ENCODE measurements at places on chromosomes 12 and 14.

DNA sequence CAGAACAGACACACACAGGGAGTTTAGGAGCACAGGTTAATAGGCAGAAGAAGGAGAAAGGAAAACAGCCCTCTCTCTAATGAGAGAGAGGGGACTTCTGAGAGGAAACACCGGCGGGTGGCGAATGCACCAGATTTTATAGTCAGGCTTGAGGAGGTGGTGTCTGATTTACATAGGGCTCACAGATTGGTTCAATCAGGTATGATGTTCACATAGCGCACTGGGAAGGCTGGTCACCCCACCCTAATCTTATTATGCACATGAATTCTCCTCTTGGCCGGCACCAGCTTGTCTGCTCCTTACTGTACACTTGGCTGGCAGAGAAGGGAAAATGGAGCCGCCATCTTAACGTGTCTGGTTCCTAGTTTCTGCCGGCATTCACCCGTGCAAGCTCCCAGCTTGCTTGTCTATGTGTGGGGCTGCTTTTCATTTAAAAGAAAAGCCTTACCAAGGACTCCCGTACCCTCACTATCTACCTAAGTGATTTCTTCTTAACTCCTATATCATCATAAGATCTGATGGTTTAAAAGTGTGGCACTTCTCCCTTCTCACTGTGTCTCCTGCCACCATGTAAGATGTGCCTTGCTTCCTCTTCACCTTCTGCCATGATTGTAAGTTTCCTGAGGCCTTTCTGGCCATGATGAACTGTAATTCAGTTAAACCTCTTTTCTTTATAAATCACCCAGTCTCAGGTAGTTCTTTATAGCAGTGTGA lies 15.1 kb downstream of the BCAT1 start:
- no peak for DNase-seq

- DNase-seq = no peak
These were observed 20.3 kb upstream of the DHRS4 start for GRCh38 chr14:23933108-23933741.

GRCh38 chr12:31216479-31216878 lies 109.5 kb downstream of the SINHCAF start:
- DNase-seq = no peak

DNA sequence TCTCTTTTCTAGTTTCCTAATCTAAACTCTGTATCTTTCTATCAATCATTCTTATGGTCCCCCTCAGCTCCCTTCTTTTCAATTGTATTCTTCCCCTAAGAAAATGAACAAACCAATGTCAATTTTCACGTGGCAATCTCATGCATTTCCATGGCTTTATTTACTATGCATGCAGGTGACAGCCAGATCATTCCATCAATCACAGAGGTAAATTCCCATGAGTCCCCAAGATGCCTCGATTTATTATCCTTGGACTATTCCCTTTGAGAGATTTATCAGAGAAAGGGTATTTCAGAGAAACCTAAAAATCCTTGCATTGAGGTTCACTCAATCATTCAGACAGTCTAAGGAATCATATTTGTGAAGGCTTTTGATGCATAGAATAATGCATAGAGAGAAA lies 301.2 kb downstream of the DIO2 start:
- no peak for DNase-seq

- DNase-seq = no peak
These were observed 966 bp downstream of the SINHCAF start for GRCh38 chr12:31324845-31325523.

DNA sequence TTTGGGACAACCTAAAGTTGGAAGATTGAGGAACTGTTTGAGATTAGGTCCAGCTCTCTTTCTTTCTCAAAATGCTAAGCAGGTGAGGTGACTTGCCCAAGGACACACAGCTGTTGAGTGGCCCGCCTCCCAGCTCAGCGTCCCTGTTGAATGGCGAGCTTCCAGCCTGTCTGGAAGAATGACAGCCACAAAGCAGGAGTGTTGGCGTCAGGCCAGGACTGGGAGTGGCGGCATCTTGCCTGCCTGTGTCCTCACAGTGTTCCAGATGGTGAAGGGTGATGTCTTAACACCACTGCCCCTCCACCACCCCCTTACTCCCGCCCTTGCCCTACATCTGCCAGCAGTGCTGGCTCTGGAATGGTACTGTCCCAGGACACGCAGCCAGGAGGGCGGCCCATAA lies 4.4 kb upstream of the CEBPE start:
- DNase-seq = no peak

DNA sequence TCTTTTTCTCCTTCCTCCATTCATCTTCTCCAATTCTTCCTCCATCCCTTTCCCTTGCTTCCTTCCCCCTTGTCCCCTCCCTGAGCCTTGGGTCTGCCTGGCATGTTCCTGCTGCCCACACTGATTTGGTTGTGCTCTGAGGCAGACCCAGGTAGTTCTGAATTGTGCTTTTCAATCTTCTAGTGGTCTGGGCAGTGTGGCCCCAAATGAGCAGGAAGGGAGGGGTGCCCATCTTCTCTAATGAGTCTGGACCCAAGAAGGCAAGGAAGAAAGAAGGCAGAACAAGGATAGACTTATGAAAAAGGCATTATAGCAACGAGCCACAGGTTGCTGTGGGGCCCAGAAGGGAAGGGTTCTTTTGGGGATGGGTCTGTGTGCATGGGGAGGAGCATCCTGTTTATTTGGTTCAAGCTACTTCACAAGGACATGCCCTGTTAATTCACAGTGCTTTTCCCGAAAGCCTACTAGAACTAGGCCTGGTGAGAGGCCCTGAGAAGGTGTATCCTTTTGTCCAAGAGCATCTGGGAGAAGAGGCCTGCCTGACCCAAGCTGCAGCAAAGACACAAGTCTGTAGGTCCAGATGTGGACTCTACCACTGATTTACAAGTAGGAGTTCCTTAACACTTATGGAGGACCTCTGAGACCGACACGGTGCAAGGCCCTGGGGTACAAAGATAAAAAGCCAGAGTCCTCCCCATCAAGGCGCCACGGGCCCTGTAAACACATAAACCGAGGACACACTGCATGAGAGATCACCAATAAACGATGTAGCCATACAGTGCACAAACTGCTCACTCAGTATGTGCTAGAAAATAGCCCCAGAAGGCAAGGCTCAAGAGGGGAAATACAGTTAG lies 1.1 kb upstream of the SUSD6 start:
- DNase-seq = no peak

Data from DMS153 (cell line).